ENCODE measurements at places on chromosomes 11 and 22.

DNA sequence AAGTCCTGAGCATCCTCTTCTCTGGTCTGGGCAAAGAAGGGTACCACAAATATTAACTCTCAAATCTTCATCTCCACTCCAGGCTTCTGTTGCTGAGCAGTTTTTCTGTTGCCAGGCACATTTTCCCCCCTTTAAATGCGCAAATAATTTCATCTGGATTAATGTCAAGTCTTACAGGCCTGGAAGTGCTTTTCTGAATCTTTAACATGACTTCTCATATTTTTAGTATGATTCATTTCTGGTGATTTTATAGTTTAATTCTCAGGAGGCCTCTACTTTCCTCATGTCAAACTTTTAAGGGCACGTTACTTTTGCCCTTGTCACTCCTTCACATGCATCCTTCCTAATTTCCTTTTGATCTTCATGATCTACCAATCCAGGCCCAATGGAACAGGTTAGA lies 510.2 kb downstream of the METTL15 start:
- DNase-seq, result no peak

- DNase-seq, result no peak
Measured at GRCh38 chr11:69312453-69313404, 18.8 kb downstream of the MYEOV start.

GRCh38 chr11:69642549-69642912 lies 1.6 kb downstream of the CCND1 start:
- no peak for DNase-seq

DNA sequence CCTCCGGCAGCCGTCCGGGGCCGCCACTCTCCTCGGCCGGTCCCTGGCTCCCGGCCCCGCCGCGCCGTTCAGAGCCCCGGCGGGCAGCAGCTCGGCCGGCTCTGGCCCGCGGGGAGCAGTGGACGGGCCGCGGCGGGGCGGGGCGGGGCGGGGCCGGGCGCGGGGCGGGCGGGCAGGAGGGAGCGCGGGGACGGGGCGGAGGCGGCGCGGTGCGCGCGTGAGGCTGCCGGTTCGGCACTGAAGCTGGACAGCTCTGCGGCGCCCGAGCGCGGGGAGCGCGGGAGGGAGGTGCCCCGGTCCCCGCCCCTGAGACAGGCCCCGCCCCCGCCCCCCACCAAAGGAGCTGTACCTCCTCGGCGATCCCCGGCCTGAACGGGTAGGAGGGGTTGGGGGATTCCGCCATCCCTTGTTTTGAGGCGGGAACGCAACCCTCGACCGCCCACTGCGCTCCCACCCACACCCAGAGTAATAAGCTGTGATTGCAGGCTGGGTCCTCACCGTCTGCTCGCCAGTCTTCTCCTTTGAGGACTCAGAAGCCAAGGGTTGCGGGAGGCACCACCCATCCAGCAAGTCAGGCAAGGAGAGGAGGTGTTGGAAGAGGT lies at the start of gene DRD2:
Gene DRD2 (minus strand): TSS at position 239 of the 602 bp plus-strand sequence. CDS start 50,747 bp downstream, outside the sequence.
- DNase-seq, result no peak

GRCh38 chr11:69123593-69124545 lies 31.9 kb upstream of the SMIM38 start:
- DNase-seq, result no peak

- DNase-seq, result no peak
Measured at GRCh38 chr11:92475316-92475715, 250.7 kb downstream of the FAT3 start.

DNA sequence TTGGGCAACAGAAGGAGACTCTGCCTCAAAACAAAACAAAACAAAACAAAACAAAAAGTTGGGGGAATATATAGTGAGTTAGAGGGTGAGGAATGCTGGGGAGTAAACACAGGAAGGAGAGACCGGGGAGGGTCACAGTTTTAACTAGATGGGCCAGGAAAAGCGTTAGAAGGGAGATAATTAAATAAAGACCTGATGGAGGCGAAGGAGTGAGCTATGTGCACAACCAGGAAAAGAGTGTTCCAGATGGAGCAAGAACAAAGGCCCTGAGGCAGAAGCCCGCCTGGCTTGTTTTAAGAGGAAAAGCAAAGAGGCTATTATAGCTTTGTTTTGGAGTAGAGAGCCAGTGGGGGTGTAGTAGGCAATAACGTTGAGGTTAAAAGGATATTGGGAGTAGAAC lies 4.8 kb upstream of the PLA2G6 start:
- DNase-seq, result no peak

DNA sequence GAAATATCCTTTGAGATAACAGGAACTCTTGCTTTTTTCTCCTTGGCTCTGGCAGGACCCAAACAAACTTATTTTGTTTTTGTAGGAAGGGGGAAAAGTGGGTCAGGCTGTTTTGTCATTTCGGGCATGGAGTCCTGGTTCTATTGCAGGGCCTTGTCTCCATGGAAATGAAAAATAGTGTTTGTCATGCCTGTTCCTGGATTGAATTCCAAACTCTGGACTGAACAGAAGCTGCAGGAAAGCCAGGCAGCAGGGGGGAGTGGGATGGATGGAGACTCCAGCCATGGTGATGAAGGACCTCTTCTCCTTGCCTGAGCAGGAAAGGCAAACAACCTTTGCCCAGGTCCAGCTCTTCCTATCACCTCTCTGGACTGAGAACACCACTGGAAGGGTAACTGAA lies 87.0 kb downstream of the SCN3B start:
- no peak for DNase-seq

GRCh38 chr11:47399860-47400767 lies 8.3 kb upstream of the SLC39A13 start:
- peak; percentile 31 for DNase-seq

DNA sequence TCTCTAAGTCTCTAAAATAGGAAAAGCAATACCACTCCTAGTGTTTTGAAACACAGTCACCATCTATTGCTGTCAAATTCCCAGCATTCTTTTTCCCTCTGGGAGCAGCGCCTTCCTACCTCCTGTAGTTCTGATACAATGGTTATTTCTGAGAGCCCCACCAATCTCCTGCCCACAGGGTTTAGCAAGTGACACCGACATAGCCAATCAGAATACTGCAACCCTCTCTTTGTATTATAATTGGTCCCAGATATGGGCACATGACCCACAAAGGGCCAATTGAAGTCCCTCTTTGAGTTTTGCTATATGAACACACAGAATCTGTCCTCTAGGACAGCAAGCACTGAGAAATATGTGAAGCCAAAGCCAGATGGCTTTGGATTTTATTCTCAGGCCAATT lies 16.9 kb upstream of the ARHGAP42 start:
- DNase-seq, result no peak

- DNase-seq, result no peak
Measured at GRCh38 chr11:104682206-104682605, 216.1 kb downstream of the CASP12 start.

GRCh38 chr22:44163536-44163935 lies 17.2 kb upstream of the PARVG start:
- DNase-seq, result no peak

GRCh38 chr11:96960926-96961325 lies 571.1 kb downstream of the JRKL start:
- DNase-seq, result no peak

All from stimulated activated effector memory CD8-positive, alpha-beta T cell treated with anti-CD3 and anti-CD28 coated beads, Interleukin-12 subunit alpha, Interleukin-12 subunit beta, amount 100 ng/mL, for 72 hours (primary cell).